Stimulated activated CD8-positive, alpha-beta memory T cell treated with anti-CD3 and anti-CD28 coated beads, Interleukin-4, amount 100 ng/mL, for 4 hours (primary cell): ENCODE measurements at places on chromosomes 12 and 14.

DNA sequence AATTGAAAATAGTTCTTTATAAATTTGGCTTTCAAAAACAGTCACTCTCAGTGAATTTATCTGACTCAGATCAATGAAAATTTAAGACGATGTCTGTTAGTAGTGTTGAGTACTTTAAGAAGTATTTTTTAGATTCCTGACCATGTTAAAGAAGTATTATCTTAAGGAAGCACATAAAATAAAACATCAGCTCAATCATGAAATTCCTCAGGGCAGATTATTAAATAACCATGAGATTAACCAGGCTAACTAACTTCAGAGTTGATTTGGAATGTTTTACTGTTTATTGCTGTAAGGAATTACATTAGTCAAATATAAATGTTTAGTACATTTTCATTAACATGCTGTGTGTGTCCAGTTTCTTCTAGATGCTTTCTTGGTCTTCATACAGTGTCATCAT, 160.2 kb downstream of the PELI2 start:
- DNase-seq = no peak

DNA sequence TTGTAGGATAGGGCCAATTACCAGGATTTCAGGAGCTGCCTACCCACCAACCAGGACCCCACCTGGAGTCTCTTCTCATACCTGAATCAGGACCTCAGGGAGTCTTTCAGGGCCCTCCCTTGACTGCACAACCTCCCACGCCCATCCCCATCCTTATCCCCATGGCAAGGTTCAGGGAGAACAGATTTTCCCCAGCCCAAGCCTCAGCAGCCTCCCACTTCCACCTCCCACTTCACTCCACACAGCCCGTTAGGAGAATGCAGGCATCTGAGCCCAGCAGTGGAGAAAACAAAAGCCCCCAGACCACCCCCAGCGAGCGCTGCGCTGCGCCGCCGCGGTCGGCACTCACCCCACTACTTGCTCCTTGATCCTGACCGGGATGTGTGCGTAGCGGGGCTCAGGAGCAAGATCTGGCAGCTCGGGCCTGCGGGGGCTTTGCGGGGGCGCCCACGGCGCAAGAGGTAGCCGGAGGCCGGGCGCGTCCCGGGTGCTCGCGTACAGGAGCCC, 1.4 kb downstream of the B4GALNT1 start:
- DNase-seq = no peak

- no peak for DNase-seq
Observed at GRCh38 chr14:104040539-104040938, 45.0 kb upstream of the ASPG start.

DNA sequence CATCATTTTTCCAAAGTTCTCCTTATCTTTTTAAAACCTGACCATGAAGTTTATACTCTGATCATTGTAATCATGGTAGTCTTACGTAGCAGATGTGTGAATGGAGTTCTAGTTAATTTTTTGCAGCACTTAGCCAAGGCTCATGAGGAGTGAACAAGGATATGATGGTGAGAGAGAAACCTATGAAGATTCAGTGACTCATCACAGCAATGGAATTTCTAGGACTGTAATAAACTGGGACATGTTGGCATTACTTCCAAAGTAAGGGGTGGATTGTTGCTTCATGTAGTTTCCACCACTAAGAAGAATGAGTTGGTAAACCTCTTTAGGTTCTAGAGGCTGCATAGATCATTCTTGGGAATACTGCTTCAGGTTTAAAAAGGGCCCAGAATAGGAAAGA, 102.7 kb downstream of the LRRIQ1 start:
- DNase-seq = no peak

DNA sequence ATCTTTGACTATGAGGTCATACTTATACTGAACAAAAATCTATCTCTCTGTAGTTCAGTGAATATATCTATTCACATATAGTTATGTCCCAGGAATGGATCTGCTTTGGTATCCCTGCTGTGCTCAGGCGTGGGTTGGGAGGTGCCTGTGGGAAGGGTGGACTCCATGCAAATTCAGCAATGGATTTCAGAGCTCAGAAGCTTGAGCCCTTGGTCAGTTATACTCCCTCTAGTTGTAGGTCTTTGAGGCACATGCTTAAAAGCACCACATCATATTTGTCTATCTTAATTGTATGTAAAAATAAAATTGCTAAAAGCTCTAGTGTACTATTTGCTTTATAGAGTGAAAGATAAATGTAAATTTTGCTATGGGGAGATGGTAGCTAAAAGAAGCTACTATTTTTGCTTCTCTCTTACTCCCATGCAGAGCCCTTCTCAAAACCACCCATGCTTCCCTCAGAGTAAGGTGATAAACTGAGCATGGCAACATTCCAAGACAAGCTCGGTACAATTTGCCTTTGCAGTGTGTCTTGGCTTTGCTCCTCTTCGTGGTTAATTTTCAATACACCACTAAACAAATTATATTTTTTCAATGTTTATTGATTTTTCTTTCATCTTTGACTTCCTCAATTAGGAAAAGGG, 54.9 kb downstream of the SLC16A7 start:
- no peak for DNase-seq

GRCh38 chr14:99986396-99986795, 78.8 kb upstream of the EVL start:
- no peak for DNase-seq

DNA sequence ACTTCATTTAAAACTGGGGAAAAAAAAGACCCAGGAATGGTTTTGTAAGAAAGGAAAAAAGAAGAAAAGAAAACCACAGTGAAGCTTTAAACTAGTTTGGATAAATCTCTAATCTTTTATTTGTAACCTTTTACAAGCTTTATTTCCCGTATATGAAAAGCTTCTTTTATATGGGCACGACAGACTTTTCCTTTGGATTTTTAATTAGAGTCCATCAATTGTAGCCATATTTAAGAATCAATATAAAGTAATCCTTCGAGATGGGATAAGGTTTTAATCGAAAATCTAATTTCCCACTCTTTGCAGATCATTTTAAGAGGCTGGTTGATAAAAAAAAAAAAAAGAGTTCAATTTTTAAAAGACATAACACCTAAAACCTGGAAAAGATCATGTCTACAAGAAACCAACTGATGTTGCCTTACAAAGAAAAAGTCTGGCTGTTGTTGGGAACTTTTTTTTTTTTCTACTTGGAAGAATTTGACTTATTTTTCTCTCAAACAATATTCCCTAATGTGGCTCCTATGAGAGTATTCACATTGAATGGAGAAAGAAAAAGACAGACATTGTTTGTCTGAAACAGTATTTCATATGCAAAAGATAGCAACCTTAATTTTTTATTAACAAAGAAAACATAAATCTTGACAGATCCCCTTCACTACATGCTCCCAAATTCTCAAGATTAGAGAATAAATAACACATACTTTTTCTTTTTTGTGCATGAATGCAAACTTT, 4.9 kb upstream of the OTX2 start:
- no peak for DNase-seq

DNA sequence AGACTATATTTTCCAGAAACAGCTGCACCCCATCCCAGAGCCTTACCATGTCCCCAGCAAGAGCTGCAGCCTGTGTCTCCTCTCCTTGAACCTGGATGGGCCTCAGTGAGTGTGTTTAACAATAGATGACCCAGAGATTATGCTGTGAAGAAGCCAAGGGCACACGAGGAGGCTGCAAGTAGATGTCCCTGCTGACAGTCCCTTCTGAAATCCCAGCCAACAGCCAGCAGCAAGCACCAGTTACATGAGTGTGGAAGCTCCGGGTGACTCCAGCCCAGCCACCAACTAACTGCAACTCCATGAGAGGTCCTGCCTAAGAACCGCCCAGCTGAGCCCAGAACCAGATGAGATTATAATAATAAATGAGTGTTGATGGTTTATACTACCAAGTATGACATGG, 191.7 kb downstream of the BCL11B start:
- no peak for DNase-seq

GRCh38 chr12:118521036-118521370, 144.6 kb downstream of the SUDS3 start:
- DNase-seq = no peak

DNA sequence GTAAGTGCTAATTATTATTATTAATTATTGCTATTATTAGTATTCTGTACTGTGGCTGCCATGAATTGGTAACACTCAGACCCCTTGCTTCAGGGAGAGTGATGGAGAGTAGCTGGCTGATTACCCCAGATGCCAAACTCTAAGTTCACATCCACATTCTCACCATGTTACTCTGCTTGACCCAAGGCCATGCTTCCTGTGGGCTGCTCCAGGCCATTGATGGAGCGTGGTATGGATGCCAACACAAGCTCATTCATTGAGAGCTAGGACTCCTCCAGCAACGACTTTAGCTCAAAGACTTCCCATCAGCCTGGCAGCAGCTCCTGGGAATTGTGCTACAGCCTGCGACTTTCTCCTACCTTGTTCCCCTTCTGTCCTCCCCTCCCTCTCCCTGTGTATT, 233.4 kb downstream of the MSRB3 start:
- no peak for DNase-seq

- no peak for DNase-seq
Observed at GRCh38 chr12:24307153-24307552, 357.7 kb upstream of the SOX5 start.

- no peak for DNase-seq
Observed at GRCh38 chr12:78002878-78003277, 172.2 kb downstream of the NAV3 start.

DNA sequence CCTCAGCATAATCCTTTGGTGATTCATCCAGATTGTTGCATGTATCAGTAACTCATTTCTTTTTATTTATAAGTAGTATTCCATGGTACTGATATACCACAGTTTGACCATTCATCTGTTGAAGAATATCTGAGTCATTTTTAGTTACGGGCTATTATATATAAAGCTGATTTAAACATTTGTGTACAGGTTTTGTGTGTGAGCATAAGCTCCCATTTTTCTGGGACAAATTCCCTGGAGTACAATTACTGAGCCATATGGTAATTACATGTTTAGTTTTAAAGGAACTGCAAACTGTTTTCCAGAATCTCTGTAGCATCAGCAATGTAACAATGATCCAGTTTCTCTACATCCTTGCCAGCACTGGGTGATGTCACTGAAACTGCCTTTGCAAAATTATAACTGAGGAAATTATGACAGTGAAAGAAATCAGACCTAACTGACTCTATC, 236.2 kb upstream of the KRR1 start:
- DNase-seq = no peak

DNA sequence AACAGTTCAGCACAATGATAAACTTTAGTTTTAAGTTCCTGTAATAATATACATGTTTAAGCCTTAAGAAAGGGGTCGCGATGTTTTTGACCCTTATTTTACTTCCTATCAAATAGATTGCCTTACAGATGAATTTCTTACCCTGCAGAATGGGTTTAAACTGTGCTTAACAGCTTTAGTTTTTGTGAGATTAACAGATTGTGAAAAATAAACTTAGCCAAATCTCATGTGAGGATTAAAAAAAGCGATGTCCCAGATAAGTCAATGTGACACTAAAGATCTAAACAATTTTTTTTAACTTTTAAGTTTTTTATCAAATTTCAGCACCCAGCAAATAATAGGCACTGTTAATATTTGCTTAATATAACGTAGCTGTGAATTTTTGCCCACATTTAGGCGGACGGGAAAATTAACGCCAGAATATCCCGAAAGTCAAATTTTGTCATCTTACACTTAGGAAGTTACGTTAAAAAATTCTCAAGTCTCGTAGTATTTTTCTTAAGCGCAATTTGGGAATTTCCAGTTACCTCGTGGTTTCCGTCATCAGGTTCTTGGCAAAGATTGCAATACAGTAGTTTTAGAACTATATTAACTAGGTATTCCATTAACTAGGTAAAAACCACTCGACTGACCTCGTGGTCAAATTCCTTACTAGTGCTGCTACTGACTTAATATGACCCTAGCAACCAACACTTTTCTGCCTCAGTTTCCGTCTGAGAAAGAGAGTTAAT, 1.2 kb downstream of the HNRNPC start:
- DNase-seq = no peak

DNA sequence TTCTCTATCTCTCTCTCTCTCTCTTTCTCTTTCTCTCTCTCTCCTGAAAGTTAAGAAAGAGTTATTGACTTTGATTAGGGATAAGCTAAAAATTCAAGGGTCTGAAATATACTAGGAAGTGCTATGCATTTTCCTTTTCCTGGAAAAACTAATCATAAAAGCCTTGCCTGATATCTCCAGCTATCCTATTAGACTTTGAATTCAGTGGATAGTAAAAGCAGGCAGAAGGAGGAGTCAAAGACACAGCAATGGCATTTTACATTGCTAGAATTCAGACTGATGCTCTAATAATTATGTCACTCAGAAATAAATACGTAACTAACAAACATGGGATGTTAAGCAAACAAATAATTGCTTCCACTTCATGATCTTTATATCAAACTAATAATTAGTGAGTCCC, 272.0 kb downstream of the SSPN start:
- no peak for DNase-seq

DNA sequence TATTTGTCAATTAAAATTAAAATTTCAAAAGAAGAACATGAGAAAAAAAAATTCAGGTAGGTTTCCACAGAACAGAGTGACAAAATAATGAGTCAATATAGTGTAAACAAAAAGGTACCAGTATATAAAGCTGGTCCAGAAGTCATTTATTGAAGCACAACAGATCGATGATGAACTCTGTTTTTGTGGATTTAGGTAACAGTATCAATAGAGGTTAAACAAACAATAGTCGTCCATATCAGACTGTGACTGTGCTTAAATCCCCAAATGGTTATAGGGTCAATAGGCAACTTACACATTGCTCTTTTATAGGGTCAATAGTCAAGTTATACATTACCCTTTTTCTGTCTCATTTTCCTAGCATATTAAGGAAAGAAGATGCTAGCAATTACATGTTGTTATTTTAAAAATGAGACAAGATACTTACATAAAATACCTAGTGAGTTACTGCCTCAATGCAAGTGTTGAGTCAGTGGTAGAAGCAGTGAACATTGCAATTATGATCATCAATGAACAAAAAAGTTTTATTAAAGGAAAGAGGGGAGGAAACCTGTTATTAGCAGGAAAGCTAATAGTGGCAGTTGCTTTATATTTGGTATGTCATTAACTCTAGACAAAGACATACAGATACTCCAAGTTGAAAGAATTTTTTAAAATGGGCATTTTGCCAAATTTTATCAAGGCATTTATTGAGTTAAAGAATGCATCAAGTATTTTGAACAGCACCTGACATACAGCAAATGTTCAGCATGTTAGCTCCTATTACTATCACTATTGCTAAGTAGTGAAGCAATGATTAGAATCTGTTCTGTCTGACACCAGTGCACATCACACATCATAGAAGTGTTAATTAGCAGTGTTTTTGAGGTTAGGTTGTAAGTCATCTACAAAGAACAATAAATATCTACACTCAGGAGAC, 102.9 kb downstream of the CCER1 start:
- DNase-seq = no peak

- DNase-seq = no peak
Observed at GRCh38 chr14:92726933-92727262, 21.5 kb downstream of the LGMN start.

GRCh38 chr14:69137843-69138535, 14.9 kb downstream of the DCAF5 start:
- no peak for DNase-seq
